ENCODE measurements at places on chromosomes 6 and 20. TPM values are rescaled to one million over a fixed set of nuclear protein-coding genes. Genes with fewer than 3 reads are reported as not detected.

HLA-DPA1 gene
- 0.49 TPM for total RNA-seq

ID4 gene
- total RNA-seq: 76.7 TPM

ADGRB3 gene
- total RNA-seq: 110 TPM

OR12D3 gene
- not detected for total RNA-seq

MOG gene
- 0.25 TPM for total RNA-seq

Measured in temporal lobe (tissue), 4 donors.